ENCODE measurements at places on chromosomes 11 and 22.

DNA sequence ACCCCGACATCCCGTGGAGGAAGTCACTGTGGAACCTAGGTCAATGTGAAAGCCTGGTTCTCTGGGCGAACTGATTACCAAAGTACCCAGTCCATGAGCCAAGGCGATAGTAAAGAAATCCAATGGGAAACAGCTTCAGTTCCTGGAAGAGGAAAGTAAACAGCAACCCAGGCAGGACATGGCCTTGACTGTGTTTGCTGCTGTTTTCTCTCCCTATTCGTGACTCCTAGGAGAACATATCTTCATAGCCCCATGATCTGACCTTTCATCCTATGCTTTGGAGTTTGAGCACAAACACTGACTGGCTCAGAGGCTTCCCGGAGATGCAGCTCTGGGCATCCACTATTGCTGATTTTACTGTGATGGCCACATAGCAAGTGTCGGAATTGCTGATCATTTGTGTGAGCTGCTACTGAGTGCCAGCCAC lies 45.1 kb downstream of the LRFN4 start:
- no peak for DNase-seq

GRCh38 chr22:47166033-47166404 lies 403.6 kb downstream of the TBC1D22A start:
- DNase-seq, result no peak

- no peak for DNase-seq
Observed at GRCh38 chr11:127998421-127998820, 588.9 kb downstream of the ETS1 start.

DNA sequence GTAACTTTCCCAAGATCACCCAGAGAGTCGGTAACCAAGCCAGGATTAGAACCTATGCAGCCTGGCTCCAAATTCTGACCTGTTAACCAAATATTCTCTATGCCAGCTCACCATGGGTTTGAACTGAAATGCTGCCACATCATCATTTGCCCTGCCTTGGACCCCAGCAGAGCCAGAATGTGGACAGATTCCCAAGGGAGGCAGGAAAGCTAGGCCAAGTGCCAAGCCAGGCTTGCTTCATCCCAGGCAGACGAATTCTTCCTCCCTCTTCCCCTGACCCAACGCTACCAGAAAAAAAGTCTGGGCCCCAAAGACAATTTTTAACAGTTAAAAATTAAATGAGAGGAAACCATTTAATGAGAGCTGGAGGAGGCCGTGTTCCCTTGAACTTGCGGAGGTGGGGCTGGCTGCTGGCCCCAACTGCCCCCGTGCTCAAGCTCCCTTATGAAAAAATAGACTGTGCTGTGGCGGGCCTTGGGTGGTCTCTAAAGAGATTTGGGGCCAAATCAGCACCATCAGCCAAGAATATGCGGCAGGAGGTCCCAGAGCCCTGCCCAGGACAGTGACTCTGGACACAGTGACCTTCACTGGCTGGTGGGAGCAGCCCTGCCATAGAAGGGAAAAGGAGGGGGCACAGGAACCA lies 184.1 kb upstream of the SYT13 start:
- DNase-seq, result no peak

- no peak for DNase-seq
Observed at GRCh38 chr11:111905411-111905810, 6.2 kb downstream of the CRYAB start.

DNA sequence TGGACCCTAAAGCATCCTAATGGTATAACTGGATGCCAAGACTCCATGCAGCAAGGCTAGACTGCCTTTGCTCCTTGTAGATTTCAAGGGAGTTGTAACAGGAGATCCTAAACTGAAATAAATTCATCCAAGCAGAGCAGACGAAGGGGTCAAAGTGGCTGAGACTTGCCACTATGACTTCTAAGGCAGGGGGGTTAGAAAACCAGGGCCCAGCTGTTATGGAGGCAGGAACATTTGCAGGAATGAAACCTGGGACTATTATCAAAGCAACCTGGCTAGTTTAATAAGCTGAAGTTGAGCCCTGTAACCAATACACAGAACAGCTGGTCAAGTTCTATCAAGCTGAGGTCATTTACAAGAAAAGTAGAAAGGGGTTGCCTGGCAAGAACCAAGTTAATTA lies 122.2 kb upstream of the TRPC6 start:
- DNase-seq, result no peak

- no peak for DNase-seq
Observed at GRCh38 chr11:26700574-26701235, 21.2 kb downstream of the SLC5A12 start.

DNA sequence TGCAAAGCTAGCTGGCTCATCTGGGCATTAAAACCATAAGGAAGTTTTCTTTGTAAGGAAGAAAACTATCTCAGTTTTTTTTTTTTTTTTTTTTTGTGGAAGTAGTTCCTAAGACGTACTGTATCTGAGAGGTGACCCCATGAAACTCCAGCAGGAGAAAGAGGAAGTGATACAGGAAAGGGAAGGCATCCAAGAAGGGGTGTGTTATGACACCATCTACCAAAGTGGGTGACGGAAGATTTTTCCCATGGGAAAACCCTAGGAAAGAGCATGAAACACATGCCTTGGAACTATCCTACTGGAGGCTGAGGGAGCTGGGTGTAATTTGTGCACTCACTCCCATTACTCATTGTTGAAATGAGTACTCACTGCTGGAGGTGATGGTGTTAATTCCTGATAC lies 63.8 kb upstream of the ARHGAP20 start:
- DNase-seq, result no peak

DNA sequence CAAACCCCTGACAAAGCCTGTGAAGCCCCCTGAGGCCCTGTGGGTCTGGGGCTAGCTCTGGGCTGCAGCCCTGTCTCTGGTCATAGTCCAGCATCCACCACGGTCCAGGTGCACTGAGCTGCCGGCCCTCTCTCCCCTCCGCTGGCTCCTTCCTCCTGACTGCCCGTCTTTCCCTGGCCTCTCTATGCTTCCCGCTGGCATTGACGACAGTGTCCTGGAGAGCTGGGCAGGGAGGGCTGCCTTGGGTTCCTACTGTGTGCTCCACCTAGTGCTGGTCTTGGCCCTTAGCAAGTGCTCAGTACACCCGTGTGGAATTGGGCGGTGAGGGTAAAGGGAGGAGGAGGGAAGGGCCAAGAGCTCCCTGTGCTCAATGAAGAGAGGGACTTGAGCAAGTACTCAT lies 868 bp upstream of the MYEOV start:
- DNase-seq, result no peak

- DNase-seq, result no peak
Observed at GRCh38 chr11:122100037-122100755, 15.8 kb downstream of the BLID start.

DNA sequence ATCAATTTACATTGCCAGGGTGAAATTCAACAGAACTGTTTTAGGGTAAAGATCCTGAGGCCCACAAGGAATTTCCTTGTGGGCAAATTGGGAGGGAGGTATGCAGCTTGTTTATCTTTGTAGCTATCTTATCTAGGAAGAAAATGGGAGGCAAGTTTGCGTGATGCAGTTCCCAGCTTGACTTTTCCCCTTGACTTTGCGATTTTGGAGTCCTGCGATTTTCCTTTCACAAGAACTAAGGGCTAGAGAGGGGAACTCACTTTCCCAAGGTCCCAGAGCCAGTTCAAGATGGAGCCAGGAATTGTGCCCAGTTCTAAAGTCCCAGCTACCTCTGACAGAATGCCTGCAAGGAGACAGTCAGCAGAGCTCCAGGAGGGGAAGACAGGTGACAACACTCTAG lies 30.7 kb downstream of the RIBC2 start:
- no peak for DNase-seq

- no peak for DNase-seq
Observed at GRCh38 chr11:23138761-23139160, 278.5 kb upstream of the CCDC179 start.

DNA sequence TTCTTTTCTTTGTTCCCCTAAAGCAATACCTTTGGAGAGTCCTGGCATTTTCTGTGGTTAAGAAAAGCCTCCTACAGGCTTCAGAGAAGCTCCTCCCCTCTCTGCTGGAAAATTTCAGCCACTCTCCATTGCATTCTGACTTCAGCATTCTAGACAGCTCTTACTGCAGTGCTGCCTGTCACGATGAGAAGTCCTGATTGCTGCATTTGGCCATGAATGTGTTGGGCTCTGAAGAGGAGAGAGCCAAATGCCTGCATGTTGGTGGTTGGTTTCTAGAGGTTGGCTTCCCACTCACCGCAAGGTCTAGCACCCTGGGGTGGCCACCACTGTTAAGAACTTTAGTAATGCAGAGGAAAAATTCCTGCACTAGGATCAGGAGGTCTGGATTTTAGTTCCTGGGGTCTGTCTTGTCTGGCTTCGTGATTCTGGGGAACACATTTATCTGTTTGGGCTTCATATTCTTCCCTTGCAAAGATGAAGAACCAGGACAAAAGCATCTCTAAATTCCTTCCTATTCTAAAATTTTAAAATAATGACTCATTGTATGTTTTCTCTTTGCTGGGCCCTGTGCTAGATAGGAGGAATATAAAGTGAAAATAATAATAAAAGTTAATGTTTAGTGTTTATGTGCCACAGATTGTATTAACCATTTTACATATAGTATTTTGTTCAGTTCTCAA lies 38.1 kb downstream of the COA4 start:
- no peak for DNase-seq

- no peak for DNase-seq
Observed at GRCh38 chr11:76662656-76663485, 7.7 kb downstream of the LRRC32 start.

- DNase-seq, result no peak
Observed at GRCh38 chr11:30322191-30322590, 713 bp upstream of the ARL14EP start.

DNA sequence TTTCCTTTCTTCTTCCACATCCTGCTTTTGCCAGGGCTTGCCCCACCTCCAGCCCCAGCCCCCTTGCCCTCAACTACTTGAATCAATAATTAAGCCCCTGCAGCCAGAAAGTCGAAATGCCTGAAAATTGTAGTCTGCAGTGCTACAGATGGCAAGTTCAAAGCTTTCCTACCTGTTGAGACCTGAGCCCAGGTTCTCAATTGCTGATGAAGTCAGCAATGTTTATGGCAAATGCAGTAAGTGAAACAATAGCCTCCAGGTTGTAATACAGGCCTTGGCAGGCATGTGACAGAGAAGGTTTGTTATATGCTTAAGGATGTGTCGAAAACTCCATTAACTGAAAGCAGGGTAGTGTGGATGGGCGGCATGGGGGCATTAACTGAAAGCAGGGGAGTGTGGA lies 181.1 kb upstream of the SESN3 start:
- DNase-seq, result no peak

DNA sequence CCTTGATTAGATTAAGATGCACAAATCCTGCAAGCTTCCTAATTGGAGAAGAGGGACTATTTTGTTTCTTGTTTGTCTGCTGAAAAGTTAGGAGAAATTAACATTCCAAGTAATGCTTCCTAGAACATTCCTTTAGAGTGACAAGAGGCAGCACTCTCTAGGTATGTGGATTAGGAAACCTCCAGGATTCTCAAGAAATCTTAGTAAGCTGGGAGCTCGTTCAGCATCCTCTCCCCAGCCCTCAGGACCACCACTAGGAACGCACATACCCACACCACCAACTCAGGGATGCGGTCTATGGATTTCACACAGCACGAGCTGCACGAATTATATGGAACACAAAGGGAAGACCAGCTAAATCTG lies 52.9 kb downstream of the NCAPD3 start:
- no peak for DNase-seq

DNA sequence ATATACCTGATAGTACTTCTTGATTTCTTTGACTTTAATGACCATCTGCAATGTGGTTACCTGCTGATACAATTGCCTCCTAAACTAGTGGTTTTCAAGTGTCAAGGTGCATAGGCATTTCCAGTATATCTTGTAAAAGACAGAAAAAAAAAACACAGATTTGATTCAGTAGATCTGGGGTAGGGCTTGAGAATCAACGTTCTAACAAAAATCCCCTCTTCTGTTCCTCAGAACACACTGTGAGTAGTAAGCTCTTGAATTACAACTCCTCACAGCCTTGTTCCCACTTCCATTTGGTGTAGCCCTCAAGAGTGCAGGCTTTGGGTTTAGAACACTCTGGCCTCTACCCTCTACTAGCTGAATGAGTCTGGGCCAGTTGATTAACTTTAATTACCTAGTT lies 78.0 kb upstream of the CTSC start:
- no peak for DNase-seq

GRCh38 chr22:20566420-20567260 lies 59.2 kb downstream of the MED15 start:
- no peak for DNase-seq

DNA sequence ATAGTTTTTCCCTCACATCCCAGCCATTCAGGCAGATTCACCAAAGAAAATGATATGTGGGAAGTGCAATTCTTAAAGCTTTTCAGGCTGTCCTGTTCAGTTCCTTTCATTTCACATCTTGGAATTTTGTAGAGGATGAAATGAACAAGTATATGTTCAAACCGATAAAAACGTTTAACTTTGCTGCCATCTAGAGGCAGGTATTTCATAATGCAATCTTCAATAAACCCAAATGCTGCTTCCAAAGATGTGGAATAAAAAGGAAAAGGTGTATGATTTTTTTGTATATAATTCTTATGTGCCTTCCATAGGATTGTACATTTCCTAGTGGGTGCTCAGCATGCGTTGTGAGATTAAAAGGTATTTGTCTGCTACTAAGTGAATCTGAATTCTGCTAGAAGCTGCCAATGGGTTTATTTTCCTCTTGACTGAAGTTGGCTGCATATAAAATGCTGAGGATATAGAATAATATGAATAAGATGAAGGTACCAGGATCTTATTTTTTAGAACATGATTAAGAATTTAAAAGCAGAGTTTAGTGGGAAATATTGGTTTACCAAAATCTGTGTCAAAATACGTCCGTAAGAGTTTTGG lies 199.3 kb downstream of the PGR start:
- peak; percentile 51 for DNase-seq

GRCh38 chr22:50606165-50606945 lies 5.8 kb downstream of the MAPK8IP2 start:
- no peak for DNase-seq

- DNase-seq, result no peak
Observed at GRCh38 chr22:44211256-44211945, 30.7 kb downstream of the PARVG start.

GRCh38 chr22:36197514-36198146 lies 4.0 kb downstream of the APOL4 start:
- DNase-seq, result no peak

DNA sequence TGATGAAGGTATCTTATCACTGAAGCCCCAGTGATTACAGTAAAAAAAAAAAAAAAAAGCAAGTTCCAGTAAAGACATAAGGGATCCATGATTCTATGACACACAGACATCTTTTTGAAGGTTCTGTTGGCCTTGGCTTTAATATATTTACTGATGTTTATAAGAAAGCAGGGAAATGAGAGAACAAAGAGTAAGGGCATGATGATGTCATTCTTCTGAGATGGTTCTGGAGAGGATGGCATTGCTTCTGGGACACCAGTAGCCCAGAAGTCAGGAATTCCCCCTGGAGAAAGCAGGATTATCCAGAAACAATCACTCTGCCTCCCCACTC lies 233.6 kb downstream of the FAM76B start:
- DNase-seq, result no peak
